ENCODE measurements at places on chromosomes 13 and 19.

GRCh38 chr19:49749055-49749716, 13.9 kb downstream of the TSKS start:
- DNase-seq = no peak

- no peak for DNase-seq
Observed at GRCh38 chr13:111184458-111185401, 69.6 kb downstream of the ARHGEF7 start.

DNA sequence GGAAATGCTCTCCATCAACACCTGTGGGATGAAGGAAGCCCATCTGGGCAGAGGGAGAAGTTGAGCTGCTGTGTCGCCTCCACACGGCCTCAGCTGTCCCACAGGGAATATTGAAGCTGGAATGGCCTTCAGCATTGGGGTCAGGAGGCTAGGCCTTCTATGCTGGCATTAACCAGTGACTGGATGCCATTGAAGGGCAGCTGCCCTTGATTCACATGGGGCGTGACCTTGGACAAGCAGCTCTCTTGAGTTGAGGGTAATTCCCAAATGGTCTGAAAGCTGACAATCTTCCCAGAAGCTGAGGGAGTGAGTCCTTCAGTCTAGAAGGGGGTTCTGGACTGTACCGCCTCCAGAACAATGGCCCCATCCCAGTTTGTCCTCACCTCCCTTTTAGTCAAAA, 6.7 kb downstream of the BCL3 start:
- no peak for DNase-seq

DNA sequence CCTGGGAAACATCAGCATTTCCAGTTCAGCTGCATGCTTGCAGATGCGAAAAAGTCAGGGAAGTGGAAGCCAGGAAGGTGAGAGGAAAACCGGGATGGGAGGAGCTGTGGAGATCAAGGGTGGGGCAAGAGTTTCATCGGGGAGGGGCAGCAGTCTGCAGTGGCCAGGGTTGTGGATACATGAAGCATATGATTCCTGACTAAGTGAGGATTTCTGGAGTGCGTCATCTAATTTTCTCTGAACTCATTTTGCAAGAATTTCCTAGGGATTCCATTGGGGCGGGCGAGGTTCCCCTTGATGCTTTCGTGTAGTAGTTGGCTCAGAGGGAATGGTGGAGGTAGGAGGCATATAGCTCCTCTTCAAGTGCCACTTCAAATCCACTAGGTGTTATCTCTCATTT, 344.1 kb upstream of the TMTC4 start:
- DNase-seq = no peak

DNA sequence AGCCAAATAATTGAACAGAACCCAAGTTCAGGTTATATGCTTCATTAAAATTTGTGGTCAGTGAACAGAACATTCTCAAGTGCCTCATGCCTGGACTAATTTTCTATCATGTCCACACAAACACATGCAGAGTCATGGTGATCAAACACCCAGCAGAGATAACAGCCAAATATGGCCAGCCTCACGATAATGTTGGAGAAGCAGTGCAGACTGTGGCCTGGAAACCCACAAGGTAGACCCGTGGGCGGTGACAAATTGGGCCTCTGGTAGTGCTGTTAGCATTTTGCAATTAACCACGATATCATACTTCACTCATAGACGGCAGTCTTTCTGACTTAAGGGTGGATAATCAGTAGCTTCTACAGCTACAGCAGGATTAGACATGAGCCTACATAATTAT, 35.0 kb upstream of the VWA8 start:
- DNase-seq = no peak

- no peak for DNase-seq
Observed at GRCh38 chr19:6672693-6673290, 2.8 kb upstream of the TNFSF14 start.

DNA sequence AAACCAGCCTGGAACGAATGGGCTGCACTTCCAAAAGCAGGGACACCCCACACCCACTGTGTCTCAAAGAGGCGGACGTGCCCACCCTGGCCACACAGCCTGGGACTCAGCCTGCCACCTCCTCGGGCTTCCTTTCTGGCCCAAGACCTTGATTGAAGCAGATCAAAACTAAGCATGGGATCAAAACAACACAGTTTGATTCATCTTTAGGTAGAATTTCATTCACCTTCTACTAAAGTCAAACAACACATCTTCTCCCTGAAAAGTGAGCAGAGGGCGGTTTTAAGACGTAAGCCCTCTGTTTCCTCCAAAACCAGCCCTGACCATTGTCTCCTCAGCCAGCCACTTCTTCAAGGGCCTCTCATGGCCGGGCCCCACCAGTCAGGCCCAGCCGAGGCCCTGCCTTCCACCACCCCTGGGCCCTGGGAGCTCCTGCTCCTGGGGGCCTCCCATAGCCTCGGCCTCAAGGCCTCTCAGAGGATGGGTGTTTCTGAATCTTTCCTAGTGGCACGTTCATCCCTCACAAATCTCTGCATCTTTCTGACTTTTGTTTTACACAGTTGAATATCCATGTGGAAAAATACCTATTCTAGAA, 6.3 kb upstream of the F10 start:
- no peak for DNase-seq

- DNase-seq = no peak
Observed at GRCh38 chr13:30845297-30846214, 60.5 kb upstream of the MEDAG start.

DNA sequence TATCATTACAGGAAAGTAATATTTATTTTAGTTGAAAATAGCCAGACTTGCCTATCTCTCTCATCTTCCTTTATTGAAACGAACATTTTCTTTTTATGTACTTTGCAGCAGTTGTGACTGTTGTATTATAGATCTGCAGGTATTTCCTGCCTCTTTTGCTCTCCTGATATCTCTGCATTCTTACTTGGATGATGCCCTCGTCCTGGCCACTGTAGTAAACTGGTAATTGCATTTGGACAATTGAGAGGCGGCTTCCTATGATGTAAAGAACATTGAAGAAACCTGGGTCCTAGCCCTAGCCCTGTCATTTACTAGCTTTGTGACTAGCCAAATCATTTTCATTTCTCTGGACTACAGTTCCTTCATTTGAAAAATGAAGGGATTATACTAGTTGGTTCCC, 6.4 kb downstream of the ARHGAP35 start:
- no peak for DNase-seq
